ENCODE measurements at places on chromosomes 5 and 9.

DNA sequence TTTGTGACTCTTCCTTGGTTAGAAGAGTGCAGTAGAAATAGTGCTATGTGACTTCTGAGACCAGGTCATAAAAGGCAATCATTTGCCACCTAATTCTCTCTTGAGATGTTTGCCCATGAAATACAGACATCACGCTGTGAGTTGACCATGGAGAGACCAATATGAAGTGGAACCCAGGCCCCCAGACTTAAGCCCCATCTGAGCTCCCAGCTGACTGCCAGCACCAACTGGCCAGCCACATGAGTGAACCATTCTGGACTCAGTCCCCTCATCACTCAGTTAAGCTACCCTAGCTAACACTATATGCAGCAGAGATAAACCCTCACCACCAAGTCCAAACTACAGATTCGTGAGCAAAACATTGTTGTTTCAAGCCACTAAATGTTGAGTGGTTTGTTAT, 60.7 kb upstream of the NIPBL start:
- DNase-seq: no peak

DNA sequence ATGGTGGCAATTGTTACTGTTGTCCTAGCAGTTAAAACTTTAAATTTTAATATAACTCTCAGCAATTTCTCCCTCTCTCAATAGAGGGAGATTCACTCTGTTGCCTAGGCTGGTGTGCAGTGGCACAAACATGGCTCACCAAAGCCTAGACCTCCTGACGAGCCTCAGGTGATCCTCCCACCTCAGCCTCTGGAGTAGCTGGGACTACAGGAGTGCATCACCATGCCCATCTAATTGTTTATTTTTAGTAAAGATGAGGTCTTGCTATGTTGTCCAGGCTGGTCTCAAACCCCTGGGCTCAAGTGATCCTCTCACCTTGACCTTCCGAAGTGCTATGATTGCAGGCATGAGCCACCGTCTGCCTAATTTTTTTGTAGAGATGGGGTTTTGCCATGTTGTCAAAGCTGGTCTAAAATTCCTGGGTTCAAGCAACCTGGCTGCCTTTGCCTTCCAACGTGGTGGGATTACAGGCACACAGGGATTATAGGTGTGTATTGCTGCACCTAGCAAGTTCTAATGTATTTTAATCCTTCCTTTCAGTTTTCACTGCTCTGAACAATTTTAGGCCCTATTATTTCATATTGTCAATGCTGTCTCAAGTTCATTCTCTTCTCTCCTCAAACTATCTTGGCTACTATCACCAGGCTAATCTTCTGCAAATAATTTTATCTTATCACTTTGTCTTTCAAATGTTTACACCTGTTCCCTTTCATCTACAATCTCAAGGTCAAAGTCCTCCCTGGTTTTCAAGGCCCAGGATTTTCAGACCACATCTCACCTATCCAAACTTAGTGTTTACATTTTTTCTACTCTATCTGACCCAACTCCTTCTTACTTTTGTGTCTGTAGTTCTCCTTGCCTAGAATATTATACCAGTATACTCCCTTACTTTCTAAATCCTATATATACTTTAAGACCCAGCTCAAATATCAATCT, 18.9 kb downstream of the ALDH1A1 start:
- no peak for DNase-seq

GRCh38 chr9:137441289-137441934, at the start of gene ENTPD8:
ENTPD8 (minus strand) TSS chr9:137441357; CDS start chr9:137438285, 3,072 bp downstream.
- DNase-seq: no peak

- no peak for DNase-seq
These were observed 29.3 kb upstream of the ANKH start for GRCh38 chr5:14900693-14901461.

- no peak for DNase-seq
These were observed 60.8 kb downstream of the MEGF10 start for GRCh38 chr5:127351418-127351817.

GRCh38 chr9:82555031-82555430, 507.9 kb downstream of the RASEF start:
- DNase-seq: no peak

- DNase-seq: no peak
These were observed 12.0 kb downstream of the RAB14 start for GRCh38 chr9:121189660-121190059.

DNA sequence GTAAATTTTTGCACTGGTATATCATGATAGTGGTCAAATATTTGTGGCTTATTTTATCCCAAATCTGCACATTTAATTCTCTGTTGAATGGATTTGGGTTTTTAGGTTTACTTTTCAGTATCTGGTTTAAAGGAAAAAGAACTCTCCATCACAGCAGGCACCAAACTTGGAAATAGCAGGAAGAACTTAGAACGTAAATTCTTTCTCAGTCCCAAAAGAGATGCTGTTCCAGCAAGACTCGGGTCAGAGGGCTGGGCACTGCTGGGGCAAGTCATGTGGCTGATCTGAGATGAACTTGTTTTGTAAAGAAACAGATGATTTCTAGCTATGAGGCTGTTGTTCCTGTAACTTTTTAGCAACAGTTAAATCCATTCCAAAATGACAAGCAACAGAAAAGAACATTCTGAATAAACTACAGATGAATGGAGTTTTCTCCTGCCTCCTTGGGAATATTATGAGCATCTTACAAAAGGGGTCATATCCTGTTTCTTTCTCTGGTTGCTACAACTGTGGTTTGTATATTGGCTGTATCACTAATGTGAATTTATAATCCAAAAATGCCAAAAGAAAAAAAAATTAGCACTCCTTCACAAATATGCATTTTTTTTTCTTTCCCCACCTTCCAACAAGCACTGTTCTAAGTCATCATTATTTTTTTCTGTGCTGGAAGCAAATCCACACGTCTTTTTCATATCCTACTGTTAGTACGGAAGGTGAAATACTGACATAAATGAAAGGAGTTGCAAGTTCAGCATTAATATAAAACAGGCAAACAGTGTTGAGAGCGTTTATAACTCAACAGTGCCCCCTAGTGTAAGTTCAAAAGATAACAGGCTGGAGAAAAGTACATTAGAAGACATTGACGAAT, 31.1 kb downstream of the OR2K2 start:
- no peak for DNase-seq

GRCh38 chr5:19886123-19886917, 101.7 kb downstream of the CDH18 start:
- DNase-seq: no peak

DNA sequence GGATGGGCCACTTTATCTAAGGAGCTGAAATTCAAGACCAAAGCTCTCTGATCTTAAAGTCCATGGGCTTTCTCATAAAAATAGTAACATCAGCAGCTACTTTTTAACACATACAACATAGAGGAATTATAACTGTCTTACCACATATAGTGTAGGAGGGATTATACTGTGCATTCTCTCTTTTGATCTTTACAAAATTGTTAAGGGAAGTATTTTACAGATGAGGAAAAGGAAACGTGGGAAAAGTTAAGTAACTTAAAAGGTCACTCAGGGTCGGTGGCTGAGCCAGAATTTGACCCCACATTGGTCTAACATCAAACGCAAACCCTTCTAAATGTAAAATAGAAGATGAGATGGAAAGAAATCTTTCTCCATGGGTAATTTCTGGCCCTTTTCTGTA, 38.4 kb downstream of the ZNF608 start:
- no peak for DNase-seq

DNA sequence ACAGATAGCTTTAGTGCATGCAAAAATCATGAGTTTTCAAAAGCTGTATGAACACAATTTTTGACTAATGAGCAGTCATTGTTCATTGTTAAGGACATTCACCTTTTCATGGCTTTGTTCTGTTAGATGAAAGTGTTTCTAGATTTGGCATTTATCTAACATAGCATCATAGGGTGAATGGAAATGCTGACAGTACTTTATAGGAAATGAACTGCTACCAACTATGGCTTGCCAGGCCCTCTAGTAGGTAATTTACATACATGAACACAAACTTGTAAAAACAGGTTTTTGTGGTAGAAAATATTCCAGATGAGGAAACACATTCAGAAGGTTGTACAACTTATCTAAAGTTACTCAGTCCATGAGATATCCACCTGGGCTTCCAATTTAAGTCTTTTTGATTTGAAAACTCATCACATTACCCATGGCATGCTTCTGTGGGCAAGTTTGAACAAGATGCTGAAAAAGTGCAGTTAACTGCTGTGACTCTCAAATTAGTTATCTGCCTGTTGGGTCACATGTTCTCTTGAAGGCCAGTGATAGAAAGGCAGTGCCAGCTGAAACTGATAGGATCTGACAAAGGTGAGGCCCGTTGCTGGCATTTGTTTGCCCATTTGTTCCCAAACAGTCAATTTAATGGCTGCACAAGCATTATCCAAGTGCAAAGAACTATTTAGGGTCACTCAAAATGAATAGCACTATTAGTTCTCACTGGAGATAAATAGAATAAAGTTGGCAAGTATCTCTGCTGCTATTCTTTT, 399.1 kb downstream of the MAN2A1 start:
- DNase-seq: no peak

- DNase-seq: no peak
These were observed 14.6 kb upstream of the TCF7 start for GRCh38 chr5:134099939-134100282.

GRCh38 chr9:124001866-124002525, 9.6 kb upstream of the LHX2 start:
- no peak for DNase-seq

DNA sequence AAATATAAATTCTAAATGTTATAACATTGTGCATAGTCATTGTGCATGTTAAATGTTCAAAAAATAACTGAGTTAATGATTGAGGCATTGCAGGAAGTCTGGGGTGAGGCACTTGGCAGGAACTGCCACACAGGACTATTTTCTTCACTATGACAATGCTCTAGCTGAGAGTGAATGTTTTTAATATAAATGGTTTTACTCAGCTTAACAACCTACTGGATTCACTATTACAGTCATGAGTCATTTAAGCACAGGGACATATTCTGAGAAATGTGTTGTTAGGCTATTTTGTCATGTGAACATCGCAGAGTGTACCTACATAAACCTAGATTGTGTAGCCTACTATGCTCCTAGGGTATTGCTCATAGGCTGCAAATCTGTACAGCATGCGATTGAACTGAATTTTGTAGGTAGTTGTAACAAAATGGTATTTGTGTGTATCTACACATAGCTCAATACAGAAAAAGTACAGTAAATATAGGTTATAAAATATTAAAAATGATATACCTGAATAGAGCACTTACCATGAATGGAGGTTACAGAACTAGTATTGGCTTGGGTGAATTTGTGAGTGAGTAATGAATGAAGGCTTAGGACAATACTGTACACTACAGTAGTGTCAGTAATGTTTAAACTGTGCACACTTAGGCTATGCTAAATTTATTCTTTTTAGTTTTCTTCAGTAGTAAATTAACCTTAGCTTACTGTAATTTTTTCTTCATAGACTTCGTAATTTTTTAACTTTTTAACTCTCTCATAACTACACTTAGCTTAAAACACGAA, 346.1 kb upstream of the PTGER4 start:
- no peak for DNase-seq

DNA sequence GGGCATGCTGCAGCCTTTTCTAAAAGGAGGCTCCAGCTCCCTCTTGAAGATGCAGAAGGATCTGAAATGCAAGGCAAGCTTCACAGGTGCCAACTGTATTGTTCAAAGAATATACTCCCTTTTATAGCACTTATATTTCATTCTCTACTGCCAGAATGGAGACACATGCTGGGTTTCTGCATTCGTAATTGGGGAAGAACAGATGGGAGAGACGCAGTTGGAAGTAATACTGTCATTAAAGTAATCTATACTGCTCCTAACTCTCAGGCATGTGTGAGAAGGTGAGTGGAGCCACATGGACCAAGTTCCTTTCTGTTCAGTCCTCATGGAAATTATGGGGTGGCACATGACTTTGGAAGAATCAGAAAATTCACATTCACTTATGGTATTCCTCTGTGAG, 226.4 kb downstream of the TRIM32 start:
- DNase-seq: no peak

GRCh38 chr9:134272302-134273023, 53.8 kb upstream of the RXRA start:
- DNase-seq: no peak

DNA sequence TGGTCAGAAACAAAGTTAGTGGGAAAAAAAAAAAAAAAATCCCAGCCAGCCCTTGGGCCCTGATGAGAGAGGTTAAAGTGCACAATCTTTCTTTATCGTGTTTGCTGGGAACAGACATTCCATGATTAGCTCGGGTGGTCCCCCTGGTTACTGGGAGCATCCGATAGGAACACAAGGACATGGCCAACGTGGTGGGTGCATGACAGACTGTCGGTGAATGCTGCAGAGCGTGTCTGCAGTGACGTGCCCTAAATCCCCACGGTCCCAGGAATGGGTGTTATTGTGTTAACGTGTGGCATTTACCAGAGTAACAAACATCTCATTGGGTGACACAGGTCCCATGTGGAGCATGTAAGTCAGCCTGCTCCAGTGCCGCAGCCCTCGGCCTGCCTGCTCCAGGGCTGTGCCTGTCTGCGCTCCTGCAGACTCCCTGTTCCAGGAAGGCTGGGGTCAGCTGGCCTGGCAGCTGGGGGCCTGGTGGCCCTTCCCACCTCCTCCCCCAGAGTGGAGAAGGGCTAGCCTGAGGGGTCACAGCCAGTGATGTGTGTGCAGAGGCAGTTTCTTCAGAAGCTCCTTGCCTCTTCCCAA, 34.3 kb upstream of the TBC1D2 start:
- DNase-seq: no peak

- DNase-seq: no peak
These were observed 71.2 kb upstream of the ABCA1 start for GRCh38 chr9:104999136-104999535.

DNA sequence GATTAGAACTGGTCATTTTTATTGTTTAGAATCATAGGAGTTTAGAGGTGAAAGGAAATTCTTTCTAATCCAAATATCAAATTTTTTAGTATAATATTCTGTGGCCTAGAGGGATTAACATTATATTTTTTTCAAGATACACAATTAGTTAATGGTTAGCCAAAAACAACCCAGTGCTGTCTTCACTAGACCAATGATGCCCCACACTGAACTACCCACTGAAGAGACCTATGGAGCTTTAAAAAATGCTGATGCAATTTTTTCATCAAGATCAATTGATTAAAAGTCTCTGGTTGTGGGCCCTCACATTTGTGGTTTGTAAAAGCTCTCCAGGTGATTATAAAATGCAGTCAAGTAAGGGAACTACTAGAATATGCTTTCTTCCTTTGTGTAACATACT, 274.1 kb upstream of the C9orf72 start:
- DNase-seq: no peak

DNA sequence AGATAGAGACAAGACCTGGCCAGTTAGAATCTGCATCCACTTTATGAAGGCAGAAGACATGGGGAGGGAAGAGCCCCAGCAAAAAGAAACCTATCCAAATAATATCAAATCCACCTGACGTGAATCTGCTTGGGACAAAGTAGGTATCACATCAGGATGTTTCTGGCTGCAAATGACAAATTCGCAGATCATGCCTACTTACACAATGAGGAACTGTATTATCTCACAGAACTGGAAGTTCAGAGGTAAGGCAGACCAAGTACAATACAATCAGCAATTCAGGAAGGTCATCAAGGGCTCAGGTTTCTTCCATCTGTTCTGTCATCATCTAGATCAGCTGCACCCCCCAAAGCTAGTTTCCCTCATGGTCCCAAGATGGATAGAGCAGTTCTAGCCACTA, 13.2 kb upstream of the NR4A3 start:
- no peak for DNase-seq

Measured in stimulated activated CD8-positive, alpha-beta memory T cell treated with anti-CD3 and anti-CD28 coated beads, Interleukin-15, amount 100 ng/mL, for 48 hours (primary cell).